ENCODE measurements at places on chromosomes 1 and 21. TPM values are rescaled to one million over a fixed set of nuclear protein-coding genes. Genes with fewer than 3 reads are reported as not detected.
A peak's percentile ranks its signal among the peaks of the same experiment; 100 is the strongest.

Gene COL16A1
- 82.3 TPM for total RNA-seq

DNA sequence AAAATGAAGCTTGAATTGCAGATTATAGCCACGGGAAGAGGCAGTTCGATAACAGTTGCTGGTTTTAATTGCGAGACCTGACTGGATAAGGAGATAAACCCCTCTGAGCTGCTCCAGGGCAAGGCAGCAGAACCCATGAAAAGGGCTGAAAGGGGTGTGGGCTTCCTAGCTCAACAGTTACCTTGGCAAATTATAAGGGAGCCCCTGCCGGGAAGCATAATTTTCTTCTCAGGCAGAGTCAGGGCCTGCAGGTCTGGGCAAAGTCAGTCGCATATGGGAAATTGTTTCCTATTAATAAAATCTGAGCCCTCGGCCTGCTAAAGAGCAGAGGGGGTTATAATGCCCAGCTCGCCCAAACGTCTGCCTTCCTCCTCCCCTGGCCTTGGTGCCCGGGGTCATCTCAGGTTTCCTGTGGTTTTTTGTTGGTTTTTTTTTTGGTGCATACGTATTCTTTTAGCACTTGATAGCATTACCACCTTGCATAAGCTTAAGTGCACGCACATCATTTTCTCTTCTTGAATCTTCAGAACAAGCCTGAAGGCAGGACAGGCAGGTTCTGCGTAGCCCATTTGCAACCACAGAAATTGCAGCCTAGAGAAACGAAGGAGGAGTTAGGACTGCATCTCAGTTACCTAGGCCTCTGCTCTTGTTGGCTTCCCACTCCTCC, 33.9 kb upstream of the SELENON start:
- no peaks in the 10 kb centered on the region for H3K36me3 ChIP-seq
- peaks cover 34% of the 10 kb centered on the region for H3K4me1 ChIP-seq
- no peaks in the 10 kb centered on the region for H3K27me3 ChIP-seq
- DNase-seq = no peak
- no peak overlapping the region for H3K4me3 ChIP-seq
- peak overlapping the region; percentile 65 for H3K27ac ChIP-seq

GRCh38 chr1:28640766-28641165, 2.1 kb downstream of the TAF12 start:
- H3K36me3 ChIP-seq = no peaks in the 10 kb centered on the region
- H3K4me3 ChIP-seq = no peak overlapping the region
- peaks cover 44% of the 10 kb centered on the region for H3K4me1 ChIP-seq
- DNase-seq = no peak

DNA sequence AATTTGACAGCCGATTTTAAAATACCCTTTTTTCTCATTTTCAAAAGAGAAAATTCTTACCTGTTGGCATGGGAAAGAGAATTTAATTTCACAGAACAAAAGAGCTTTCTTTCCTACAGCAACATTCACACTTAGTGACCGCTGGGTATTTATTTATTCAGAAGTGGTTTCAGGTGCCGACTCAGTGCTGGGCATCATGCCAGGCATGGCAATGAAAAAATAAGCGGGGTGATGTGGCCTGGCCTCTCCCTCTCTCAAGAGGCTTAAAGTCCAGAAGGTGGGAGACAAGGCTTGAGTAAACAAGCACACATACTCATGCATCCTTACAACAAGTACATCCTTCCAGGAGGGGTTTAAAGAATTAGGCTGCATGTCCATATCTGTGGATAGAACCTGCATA, 4.1 kb upstream of the PCP4 start:
- H3K4me3 ChIP-seq = no peak overlapping the region
- no peak for DNase-seq
- no peaks in the 10 kb centered on the region for H3K4me1 ChIP-seq
- H3K36me3 ChIP-seq = no peaks in the 10 kb centered on the region

- DNase-seq = peak; percentile 84
- no peaks in the 10 kb centered on the region for H3K27me3 ChIP-seq
- H3K36me3 ChIP-seq = no peaks in the 10 kb centered on the region
- peaks cover 9% of the 10 kb centered on the region for H3K4me1 ChIP-seq
- H3K27ac ChIP-seq = no peak overlapping the region
These were observed 6.7 kb upstream of the HUNK start for GRCh38 chr21:31866077-31866511.

DNA sequence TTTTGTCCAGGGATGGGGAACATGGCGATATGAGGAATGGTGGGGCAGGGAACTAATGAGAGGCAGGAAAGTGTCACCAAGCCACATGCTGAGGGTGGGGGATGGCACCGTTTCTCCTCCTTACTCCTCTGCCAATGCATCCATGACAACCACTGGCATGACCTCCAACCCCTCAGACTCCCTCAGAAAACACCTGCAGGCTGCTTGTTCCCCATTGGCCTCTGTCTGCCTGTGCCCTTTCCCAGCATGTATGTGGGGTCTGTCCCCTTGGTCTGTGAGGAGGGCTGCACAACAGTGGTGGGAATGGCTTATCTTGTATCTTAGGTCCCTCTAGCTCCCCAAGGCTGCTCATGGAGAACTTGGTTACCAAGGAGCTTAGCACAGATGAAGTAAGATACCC, 137.2 kb upstream of the NGF start:
- DNase-seq = no peak
- no peaks in the 10 kb centered on the region for H3K27me3 ChIP-seq
- no peaks in the 10 kb centered on the region for H3K36me3 ChIP-seq
- no peak overlapping the region for H3K27ac ChIP-seq
- no peaks in the 10 kb centered on the region for H3K4me1 ChIP-seq

- no peaks in the 10 kb centered on the region for H3K27me3 ChIP-seq
- no peaks in the 10 kb centered on the region for H3K4me1 ChIP-seq
- no peak overlapping the region for H3K27ac ChIP-seq
- no peak overlapping the region for H3K4me3 ChIP-seq
- no peak for DNase-seq
These were observed 480.4 kb downstream of the PLPP3 start for GRCh38 chr1:56098946-56099345.

DNA sequence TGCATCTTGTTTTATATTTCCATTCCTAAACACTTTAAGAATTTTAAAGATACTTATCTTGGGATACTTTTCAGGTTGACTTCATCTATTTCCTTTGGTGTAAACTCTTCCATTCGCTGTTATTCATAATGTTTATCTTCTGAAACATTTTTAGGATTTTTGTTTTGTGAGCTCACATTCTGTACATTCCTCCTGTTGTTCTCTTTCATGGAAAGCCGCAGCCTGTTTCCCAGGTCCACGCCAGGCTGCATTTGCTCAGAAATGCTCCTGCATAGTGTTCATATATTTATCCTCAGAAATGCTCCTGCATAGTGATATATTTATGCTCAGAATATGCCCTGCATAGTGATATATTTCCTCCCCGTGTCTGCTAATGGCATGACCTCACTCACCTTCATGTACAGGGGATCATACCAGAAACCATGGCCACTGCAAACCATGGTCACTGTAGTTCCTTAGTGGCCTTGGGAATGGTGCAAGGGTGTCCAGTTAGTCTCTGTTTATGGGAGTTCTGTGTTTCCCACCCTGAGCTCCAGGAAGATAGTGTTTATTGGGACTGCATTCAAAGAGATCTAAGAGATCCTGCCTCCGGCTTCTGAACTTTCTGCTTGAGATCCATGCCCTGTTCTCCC, 153.9 kb upstream of the GREM2 start:
- no peaks in the 10 kb centered on the region for H3K27me3 ChIP-seq
- H3K36me3 ChIP-seq = no peaks in the 10 kb centered on the region
- H3K4me3 ChIP-seq = no peak overlapping the region
- H3K27ac ChIP-seq = no peak overlapping the region
- no peaks in the 10 kb centered on the region for H3K4me1 ChIP-seq
